EL (cell line): ENCODE measurements at places on chromosomes 16 and 17.

DNA sequence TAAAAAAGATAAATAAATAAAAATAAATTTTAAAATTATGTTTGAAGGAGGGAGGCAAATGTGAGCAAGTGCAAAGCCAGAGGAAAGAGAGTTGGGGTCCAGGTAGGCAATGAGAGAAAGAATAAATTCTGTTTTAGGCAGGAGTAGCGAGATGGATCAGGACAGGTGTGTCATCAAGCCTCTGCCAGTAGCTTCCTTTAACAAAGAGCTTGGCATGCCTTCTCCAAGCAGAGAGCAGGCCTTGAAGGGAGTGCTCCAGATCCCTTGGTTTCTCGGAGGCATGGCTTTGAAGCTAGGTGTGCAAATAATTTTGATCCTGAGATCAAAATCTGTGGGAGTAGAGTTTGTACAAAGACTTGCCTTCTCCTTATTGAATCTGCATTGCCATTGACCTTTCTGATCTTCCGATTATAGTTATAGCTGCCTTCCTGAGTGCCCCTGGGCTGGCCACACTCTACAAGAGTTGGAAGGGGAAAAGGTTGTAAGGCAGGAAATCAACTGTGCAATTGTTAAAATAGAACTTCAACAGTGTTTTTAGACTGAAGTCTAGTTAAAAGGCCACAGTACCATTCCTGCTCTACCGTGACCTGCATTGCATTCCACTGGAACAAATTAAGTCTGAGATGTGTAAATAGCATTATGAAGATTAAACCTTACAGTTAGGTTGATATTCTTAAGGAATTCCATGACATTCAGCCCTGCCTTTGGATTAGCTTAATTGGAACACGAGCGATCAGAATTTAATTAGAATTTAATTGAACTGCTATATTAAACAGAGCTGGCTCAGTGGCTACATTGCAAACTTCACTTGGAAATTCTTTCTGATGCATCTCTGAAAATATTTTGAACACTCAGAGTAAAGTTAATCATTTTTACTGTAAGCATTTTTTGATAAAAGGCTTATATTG is 33.7 kb downstream of the IQCK start:
- no peak for DNase-seq

DNA sequence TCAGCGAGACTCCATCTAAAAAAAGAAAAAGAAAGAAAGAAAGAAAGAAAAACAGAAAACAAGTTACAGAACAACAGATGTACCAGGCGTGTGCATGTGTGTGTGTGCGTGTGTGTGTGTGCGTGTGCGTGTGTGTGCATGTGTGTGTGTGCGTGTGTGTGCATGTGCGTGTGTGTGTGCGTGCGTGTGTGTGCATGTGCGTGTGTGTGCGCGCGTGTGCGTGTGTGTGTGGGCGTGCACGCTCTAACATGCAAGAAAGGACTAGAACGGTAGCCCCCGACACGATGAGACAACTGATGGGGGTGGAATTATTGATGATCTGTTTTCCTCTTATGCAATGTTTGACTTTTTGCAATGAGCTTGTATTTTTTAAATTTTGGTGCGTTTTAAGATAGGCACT is 1.6 kb downstream of the ALDH3A1 start:
- DNase-seq: no peak

- peak; percentile 78 for DNase-seq
Measured at GRCh38 chr17:64572682-64573154, 65.9 kb downstream of the CEP95 start.

GRCh38 chr16:57669476-57670162 is 1.5 kb downstream of the ADGRG3 start:
- DNase-seq: no peak

DNA sequence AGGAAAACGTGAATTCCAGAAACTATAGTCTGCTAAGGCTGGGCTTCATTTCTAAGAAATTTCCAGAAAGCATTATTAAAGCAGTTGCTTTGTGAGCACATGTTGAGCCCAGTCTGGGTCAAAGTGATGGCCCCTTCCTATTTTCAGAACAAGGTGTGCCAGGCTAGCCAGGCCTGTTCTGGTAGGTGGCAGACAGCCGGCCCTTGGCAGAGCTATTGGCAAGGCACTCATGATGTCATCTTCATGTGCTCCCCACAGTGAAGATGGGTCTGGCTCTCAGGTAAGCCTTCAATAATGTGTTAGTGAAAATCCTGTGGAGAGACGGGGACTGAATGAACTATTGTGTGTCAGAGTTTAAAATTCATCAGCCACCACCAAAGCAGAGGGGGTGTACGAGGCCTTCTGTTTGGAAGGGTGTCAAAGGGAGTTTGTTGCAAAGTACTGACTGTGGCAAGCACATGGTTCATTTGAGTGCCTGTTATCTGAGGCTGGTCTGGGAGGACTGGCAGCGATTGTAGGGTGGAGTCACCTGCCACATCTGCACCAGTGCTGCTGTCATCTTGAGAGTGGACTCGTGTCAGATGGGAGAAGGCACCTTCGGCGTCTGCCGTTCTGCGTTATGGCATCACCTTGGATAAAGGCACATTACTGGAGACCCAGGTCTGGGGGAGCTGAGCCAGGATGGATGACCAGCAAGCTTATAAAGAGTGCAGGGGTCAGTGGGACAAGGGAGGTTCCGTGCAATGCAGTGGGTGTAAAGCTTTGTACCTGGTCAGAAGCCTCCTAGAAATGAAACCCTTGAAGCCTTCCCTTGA is 43.4 kb downstream of the KSR1 start:
- DNase-seq: no peak

GRCh38 chr16:5175266-5175665 is 77.7 kb upstream of the EEF2KMT start:
- no peak for DNase-seq

GRCh38 chr16:67562918-67563707 is 787 bp downstream of the CTCF start:
- peak; percentile 63 for DNase-seq

GRCh38 chr16:56617212-56618085 is 8.1 kb upstream of the MT1E start:
- DNase-seq: peak; percentile 65

GRCh38 chr17:50640686-50641351 is 6.1 kb downstream of the ABCC3 start:
- DNase-seq: peak; percentile 44

DNA sequence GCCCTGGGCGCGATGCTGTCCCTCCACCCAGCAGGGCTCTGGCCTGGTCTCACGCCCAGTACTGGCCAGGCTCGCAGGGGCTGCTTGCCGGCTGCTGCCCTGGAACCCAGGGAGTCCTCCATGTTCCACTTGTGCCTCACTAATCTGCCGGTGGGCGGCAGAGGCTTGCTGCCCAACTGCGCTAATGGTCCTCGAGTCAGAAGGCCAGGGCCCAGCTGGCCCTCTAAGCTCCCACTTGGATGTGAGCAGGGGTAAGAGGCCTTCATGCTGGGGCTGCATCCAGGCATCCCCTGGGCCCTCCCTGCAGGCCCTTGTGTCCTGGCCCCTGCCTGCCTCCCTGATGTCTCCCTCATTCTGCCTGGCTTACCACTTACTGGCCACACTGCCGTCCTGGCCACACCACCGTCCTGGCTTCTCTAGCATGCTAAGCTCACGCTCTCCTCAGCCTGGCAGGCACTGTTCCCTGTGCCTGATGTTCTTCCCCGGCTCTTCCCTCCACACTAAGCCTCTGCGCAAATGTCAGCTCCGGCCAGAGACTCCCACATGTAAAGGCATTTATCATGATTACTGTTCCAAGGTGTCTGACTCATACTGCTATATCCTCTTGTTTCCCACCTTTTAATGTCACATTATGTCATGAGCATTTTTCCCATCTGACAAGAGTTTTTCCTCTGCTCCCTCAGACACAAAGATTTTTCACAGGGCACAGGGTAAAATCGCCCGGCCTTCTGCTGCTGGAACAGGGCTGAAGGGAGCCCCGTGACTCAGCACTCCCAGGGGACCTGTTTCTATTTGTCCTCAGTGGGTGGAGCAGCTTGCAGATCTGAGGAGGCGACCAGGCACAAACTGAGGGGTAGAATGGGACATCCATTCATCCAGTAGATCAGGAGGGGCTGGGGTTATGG is 15.9 kb downstream of the B9D1 start:
- peak; percentile 81 for DNase-seq

DNA sequence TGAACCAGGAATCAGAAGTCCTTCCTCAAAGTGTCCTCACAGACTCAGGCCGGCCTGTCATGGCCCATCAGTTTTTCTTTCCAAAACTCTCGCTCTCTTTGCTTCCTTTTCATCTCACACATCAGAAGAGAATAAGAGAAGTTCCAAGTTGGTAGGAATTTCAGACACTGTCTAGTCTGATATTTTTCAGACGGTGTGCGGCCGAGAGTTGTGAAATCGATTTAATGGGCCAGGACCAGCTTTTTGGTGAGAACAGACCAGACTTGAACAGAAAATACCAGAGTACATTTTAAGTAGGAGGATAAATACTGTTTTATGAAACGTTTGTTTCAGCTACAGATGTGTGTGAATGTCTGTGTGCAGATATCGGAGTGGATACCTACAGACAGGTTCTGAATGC is 24.8 kb upstream of the RCVRN start:
- no peak for DNase-seq

DNA sequence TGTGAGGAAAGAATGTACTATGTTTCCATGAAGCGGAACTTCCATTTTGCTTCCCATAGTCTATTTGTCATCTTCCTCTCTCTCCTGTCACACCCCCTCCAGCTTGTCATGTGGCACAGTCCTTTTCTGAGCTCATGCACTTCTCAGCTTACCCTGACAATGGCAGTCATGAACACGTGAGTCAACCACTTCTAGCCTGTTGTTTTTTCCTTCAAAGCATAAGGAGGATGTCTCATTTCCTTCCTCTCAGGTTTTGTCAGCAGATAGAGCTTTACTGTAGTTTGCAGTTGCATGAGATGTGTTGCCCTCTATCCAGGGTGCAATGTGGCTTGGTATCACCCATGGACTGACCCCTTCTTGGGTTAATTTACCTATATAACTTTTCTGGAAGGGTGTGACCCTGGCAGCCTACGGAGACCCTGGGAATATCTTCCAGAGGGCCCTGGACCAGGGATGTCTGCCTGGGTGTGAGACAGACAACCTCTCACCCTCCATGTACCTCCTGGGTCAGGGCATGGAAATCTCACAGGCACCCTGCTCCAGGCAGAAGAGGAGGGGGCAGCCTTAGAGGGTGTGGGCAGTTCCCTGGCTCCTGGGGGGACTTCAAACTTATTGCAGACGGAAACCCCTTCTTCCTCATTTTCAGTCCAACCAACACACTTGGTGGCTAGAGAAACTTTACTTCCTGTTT is 4.0 kb upstream of the ZNF267 start:
- DNase-seq: peak; percentile 83

DNA sequence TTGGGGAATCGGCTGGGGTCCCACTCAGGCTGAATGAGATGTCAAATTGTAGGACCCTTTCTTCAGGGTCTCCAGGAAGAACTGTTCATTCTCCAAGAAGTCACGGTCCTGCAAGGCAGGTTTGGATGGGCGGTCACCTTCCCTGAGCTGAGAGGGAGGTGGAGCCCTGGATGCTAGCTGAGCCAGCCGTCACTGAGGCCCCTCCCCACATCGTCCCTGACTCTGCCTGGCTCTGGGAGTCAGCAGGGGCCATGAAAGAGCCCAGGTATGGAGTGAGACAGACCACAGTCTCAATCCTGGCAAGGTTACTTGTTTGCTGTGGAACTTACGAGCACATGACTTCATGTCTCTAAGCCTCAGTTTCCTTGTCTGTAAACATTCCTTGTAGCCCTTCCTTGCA is 6.0 kb upstream of the MRPL38 start:
- DNase-seq: no peak

GRCh38 chr17:81429821-81430551 is 34.7 kb downstream of the BAHCC1 start:
- DNase-seq: peak; percentile 16

GRCh38 chr16:17461951-17462729 is 8.6 kb downstream of the XYLT1 start:
- no peak for DNase-seq

GRCh38 chr17:57881783-57882351 is 32.0 kb upstream of the MRPS23 start:
- no peak for DNase-seq

- DNase-seq: no peak
Measured at GRCh38 chr16:68719993-68720489, 17.1 kb upstream of the CDH1 start.

- peak; percentile 55 for DNase-seq
Measured at GRCh38 chr17:17837966-17838962, 1.5 kb upstream of the SREBF1 start.

- no peak for DNase-seq
Measured at GRCh38 chr17:68624381-68624780, 23.2 kb upstream of the FAM20A start.

- no peak for DNase-seq
Measured at GRCh38 chr17:9239246-9239792, 218.0 kb downstream of the NTN1 start.

DNA sequence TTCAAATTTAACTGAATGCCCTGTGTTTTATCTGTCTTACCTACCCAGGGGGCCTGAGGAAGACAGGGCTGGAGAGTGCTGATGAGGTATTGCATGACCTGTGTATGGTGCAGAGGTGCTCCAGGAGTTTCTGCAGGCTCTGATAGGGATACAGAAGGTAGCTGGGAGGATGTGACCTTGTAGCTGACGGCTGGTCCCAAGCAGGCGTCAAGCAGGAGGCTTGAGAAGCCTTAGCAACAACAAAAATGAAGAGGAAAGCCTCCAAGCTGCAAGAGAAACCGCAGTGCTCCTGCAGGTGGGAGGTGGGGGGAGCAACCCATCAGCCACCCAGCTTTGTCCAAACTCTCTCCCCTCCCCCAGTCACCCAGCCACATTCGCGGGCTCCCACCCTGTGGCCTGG is 40.4 kb downstream of the LAT start:
- DNase-seq: no peak

GRCh38 chr17:8430966-8431365 is 4.7 kb upstream of the NDEL1 start:
- DNase-seq: peak; percentile 29

- no peak for DNase-seq
Measured at GRCh38 chr17:6671431-6671830, 19.9 kb downstream of the C17orf100 start.
